ENCODE measurements at places on chromosomes 7 and 10. TPM values are rescaled to one million over a fixed set of nuclear protein-coding genes. Genes with fewer than 3 reads are reported as not detected.

ZPBP gene
- total RNA-seq = not detected

CDK14 gene
- 72.4 TPM for total RNA-seq

TRPV5 gene
- not detected for total RNA-seq

LRMDA gene
- 17.9 TPM for total RNA-seq

PHF14 gene
- total RNA-seq = 35.5 TPM

GSDME gene
- total RNA-seq = 18.6 TPM

KCNK18 gene
- total RNA-seq = not detected

NOBOX gene
- not detected for total RNA-seq

GRCh38 chr10:6431186-6431585 lies 148.9 kb downstream of the PRKCQ start:
- H3K4me3 ChIP-seq = no peak overlapping the region
- H3K27ac ChIP-seq = no peak overlapping the region

DNA sequence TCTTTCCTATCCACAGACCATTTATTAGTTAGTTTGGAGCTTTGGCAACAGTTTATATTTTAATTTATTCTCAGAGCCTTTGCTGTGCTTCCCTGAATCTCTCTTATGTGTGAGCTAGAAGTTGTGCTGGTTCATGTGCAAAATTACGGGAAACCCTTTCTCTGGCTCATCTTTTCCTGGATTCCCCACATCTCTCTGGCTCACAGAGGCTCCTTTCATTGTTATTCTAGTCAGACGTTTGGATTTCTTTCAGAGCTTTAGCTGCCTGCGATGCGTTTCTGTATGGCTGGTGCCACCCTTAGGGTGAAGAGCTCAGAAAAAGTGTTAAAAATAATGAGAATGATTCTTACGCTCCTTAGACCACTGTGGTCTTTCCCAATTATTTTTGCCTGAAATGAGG lies 53.3 kb downstream of the TPST1 start:
- H3K4me1 ChIP-seq = peaks cover 2% of the 10 kb centered on the region
- DNase-seq = no peak
- no peaks in the 10 kb centered on the region for H3K36me3 ChIP-seq
- H3K4me3 ChIP-seq = no peak overlapping the region
- no peaks in the 10 kb centered on the region for H3K27me3 ChIP-seq
- H3K27ac ChIP-seq = no peak overlapping the region

GRCh38 chr7:13282377-13282980 lies 595.0 kb downstream of the ARL4A start:
- no peaks in the 10 kb centered on the region for H3K4me1 ChIP-seq
- H3K27ac ChIP-seq = no peak overlapping the region
- no peaks in the 10 kb centered on the region for H3K36me3 ChIP-seq
- DNase-seq = no peak
- H3K27me3 ChIP-seq = no peaks in the 10 kb centered on the region
- no peak overlapping the region for H3K4me3 ChIP-seq

- H3K27me3 ChIP-seq = no peaks in the 10 kb centered on the region
- H3K4me3 ChIP-seq = no peak overlapping the region
- no peaks in the 10 kb centered on the region for H3K4me1 ChIP-seq
- no peak overlapping the region for H3K27ac ChIP-seq
- no peaks in the 10 kb centered on the region for H3K36me3 ChIP-seq
These were observed 10.5 kb upstream of the GIMAP8 start for GRCh38 chr7:150439967-150440366.

DNA sequence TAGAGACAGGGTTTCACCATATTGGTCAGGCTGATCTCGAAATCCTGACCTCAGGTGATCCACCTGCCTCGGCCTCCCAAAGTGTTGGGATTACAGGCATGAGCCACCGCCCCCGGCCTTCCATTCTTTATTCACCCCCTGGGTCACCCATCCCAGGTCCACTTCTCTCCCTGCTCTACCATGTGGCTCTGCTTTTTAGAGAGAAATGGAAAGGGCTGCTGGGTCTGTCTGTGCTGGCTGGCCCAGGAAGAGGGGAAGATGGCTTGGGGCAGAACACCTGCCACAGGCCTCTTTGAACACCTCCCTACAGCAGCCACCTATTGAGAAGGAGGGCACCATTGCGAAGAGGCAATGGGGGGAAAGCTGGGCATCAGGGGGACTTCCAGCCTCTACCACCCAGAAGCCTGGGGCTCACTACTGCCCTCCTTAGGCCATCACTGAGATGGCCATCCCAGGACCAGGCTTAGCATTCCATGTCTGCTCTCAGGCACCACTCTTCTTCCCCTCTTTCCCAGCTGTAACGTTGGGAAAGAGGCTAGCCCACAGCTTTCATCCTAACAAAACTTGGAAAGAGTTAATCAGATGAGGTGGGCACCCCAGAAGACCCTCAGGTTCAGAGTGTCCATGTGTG lies 256.3 kb downstream of the GRID1 start:
- H3K4me3 ChIP-seq = no peak overlapping the region
- no peaks in the 10 kb centered on the region for H3K36me3 ChIP-seq
- H3K27me3 ChIP-seq = no peaks in the 10 kb centered on the region

DNA sequence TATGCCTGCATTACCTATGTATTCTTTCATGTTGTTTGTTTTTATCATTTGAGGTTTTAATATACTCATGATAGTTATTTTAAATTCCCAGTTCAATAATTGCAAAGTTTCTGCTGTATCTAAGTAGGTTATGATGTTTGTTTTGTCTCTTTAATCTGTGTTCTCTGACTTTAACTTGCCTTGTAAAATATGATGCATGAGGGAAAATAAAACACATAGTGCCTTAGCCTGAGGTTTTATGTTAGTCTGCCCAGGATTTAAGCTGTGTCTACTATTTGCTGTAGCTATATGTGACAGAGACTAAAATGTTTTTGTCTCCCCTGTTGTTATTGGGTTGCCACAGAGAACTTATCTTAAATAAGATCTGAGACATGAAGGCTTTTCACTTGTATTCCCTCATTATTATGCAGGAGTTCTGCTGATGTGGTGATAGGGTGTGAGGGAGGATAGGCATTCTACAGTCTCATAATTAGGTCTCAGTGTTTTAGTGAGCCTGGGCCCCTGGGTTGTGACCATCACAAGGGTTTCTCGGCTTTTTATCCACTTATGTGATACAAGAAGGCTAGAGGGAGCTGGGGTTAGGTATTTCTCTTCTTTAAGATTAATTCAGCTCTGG lies 582.5 kb downstream of the CNTNAP2 start:
- no peaks in the 10 kb centered on the region for H3K27me3 ChIP-seq
- DNase-seq = no peak
- no peak overlapping the region for H3K4me3 ChIP-seq
- no peak overlapping the region for H3K27ac ChIP-seq

- DNase-seq = no peak
- H3K27me3 ChIP-seq = no peaks in the 10 kb centered on the region
- no peak overlapping the region for H3K27ac ChIP-seq
- no peaks in the 10 kb centered on the region for H3K4me1 ChIP-seq
- H3K36me3 ChIP-seq = no peaks in the 10 kb centered on the region
These were observed 129.6 kb downstream of the ZWINT start for GRCh38 chr10:56231436-56231835.

- H3K4me3 ChIP-seq = peak overlapping the region; percentile 94
- DNase-seq = peak; percentile 55
- H3K4me1 ChIP-seq = no peaks in the 10 kb centered on the region
These were observed 2.0 kb downstream of the DEPP1 start for GRCh38 chr10:44976352-44977198.

- H3K36me3 ChIP-seq = no peaks in the 10 kb centered on the region
- H3K4me1 ChIP-seq = peaks cover 6% of the 10 kb centered on the region
- no peaks in the 10 kb centered on the region for H3K27me3 ChIP-seq
- no peak overlapping the region for H3K4me3 ChIP-seq
- H3K27ac ChIP-seq = no peak overlapping the region
These were observed 184.4 kb upstream of the LYZL2 start for GRCh38 chr10:30813872-30814481.

GRCh38 chr10:132861116-132861691 lies 75.3 kb upstream of the NKX6-2 start:
- peak; percentile 17 for DNase-seq
- H3K27ac ChIP-seq = no peak overlapping the region
- H3K27me3 ChIP-seq = no peaks in the 10 kb centered on the region
- no peaks in the 10 kb centered on the region for H3K36me3 ChIP-seq
- no peak overlapping the region for H3K4me3 ChIP-seq

DNA sequence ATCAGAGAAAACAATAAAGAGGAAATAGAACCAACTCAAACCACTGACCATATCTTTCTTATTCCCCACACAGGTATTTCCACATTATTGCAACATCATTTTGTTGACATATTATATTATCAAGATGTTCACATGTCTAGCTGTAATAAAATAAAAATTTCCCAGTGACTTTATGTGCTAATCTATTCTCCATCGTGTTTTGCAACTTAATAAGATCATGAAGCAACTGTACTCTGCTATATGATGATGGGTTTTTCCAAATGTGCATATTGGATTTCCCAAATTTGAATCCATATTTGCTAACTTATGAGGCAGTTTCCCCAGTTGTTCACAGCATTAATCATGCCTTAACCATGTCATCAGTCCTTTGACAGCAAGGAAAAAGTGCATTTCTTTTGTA lies 127.8 kb downstream of the ITGB8 start:
- H3K27me3 ChIP-seq = no peaks in the 10 kb centered on the region
- H3K4me3 ChIP-seq = no peak overlapping the region
- no peak for DNase-seq
- no peaks in the 10 kb centered on the region for H3K36me3 ChIP-seq
- H3K4me1 ChIP-seq = no peaks in the 10 kb centered on the region

GRCh38 chr10:100864036-100864885 lies 48.5 kb upstream of the SLF2 start:
- no peaks in the 10 kb centered on the region for H3K27me3 ChIP-seq
- H3K4me3 ChIP-seq = no peak overlapping the region
- H3K4me1 ChIP-seq = no peaks in the 10 kb centered on the region
- no peak for DNase-seq
- H3K36me3 ChIP-seq = no peaks in the 10 kb centered on the region

DNA sequence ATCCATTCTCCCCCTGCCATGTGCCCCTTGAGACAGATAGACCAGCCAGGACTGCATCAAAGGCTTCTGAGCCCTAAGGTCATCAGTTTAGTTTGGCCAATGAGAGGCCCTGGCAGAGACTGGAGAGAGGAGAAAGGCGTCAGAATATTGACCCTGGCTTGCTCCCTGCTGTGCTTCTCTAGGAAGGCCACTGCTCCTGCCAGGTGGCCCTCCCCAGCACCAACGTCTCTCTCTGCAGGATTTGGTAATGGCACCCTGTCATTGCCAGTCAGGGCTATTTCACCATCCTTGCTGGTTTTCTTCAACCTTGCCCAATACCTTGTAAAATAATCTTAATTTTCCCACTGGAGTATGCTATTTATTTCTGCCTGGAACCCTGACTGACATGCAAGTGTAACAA lies 38.8 kb upstream of the ZRANB1 start:
- no peaks in the 10 kb centered on the region for H3K36me3 ChIP-seq
- H3K27ac ChIP-seq = no peak overlapping the region
- H3K27me3 ChIP-seq = no peaks in the 10 kb centered on the region
- no peak overlapping the region for H3K4me3 ChIP-seq

DNA sequence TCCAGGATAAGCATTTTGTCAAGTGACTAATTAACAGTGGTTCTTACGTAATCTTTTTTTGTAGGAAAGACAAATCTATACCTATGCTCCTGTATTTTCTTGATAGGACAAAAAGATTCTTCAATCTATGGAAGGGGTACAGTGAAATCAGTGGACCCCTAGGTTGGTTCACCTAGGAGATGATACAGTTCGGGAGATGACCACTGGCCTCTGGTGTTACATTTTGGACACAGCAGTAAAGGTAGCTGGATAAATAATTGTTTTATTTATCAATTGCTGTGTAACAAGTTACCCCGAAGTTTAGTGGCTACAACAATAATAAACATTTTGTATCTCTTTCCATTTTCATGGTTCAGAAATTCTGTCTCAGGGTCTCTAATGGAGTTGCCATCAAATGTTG lies 288.2 kb upstream of the MAGI2 start:
- H3K27me3 ChIP-seq = no peaks in the 10 kb centered on the region
- no peak for DNase-seq
- no peak overlapping the region for H3K27ac ChIP-seq
- H3K36me3 ChIP-seq = no peaks in the 10 kb centered on the region

DNA sequence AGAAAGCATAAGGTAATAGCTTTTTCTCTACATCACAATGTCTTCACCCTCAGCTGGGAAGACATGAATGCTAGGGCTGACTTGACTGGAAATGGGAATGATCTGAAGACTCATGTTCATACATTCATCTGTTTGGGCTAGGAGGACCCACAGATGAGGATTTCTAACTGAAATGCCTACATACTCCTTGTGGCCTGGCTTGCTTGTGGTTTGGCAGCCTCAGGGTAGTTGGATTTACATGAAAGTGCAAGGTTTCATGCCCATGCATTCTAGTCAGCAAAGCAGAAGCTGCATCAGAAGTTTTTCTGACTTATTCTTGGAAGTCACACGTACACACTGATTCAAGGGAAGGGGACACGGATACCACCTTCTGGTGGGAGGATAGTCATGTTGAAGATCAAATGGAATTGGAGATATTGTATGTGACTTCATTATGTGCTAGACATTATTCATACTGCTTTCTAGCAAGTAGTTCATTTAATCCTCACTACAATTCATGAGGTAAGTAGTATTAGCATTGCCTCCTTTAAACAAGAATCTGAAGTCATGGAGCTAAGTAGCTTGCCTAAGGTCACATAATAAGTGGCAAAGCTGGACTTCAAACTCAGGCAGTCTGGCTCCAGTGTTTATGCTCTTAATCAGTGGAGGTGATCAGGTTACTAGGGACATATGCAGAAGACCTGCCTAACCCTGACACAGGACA lies 957.0 kb downstream of the LRMDA start:
- H3K4me1 ChIP-seq = no peaks in the 10 kb centered on the region
- no peaks in the 10 kb centered on the region for H3K36me3 ChIP-seq
- no peaks in the 10 kb centered on the region for H3K27me3 ChIP-seq
- no peak for DNase-seq

DNA sequence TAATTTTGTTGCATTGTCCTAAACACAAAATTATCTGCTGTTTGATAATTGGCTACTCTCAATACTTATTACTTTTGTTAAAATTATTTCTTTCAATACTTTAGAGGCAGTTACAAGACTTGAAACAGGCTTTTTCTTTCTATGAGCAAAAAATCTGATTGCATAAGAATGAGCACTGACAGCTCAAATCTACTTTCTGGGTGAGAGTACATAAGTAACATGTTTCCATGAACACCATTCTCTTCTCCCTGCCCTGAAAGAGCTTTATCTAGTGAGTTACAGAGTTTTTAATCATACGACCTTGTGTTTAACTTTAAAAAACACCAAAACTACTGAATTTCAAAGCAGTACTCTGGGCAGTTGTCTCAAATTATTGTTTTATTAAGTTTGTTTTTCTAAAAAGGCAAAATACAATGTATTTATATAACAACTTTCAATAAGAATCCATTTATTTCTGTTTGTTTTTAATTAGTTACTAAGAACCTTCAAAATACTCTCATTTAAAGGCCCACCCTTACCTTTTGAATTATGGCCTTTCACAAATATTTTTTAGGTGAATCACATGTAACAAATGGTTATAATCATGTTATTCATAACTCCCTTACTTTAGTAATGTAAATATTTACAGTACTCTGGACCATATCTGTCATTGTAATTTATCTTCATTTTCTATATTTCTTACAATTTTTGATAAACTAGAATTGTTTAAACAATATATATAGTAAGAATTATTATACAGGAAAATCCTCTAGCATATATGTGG lies 23.0 kb upstream of the TFAM start:
- no peak for DNase-seq
- no peaks in the 10 kb centered on the region for H3K27me3 ChIP-seq
- H3K4me1 ChIP-seq = no peaks in the 10 kb centered on the region
- H3K36me3 ChIP-seq = no peaks in the 10 kb centered on the region
- no peak overlapping the region for H3K27ac ChIP-seq
